Calu3 (cell line): ENCODE measurements at places on chromosomes 3 and 15.

DNA sequence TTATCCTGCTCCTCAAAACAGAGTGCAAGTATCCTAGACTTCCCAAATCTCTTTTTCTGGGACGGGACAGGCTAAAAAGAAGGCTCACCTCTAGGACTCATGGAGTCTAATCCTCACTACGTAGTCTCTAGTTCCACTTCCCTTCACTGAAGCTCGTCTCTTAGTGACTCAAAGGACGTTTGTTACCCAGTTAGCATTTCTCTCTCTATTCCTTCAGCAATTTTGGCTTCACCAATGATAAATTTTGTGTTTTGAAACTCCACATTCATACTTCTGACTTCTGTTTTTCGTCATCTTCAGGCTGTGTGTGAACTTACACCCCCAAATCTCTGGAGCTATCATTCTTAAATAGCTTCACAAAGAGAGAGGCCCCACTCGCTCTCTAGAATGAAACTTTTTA, 627.1 kb downstream of the NAALADL2 start:
- no peak for DNase-seq

GRCh38 chr3:191139736-191140135, 59.3 kb upstream of the OSTN start:
- no peak for DNase-seq

- no peak for DNase-seq
Measured at GRCh38 chr3:66812136-66812535, 186.0 kb upstream of the KBTBD8 start.

DNA sequence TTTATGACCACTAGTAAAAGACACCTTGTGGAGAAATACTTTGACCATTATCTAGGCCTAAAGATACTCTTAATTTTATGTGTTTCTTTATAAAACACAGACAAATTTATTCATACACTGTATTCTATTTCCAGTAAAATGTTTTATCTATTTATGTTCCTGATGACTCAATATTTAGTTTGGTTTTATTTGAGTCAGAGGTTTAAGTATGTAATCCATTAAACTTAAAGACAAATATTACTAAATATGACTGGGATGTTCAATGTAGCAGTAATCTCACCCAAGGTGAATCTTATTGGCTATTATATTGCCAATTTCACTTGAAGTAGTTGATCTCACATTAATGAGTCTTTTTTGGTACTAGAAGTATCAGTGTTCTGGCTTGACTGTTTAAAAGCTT, 799.7 kb downstream of the CADM2 start:
- no peak for DNase-seq

- DNase-seq = no peak
Measured at GRCh38 chr3:13863382-13863952, 16.4 kb downstream of the WNT7A start.

DNA sequence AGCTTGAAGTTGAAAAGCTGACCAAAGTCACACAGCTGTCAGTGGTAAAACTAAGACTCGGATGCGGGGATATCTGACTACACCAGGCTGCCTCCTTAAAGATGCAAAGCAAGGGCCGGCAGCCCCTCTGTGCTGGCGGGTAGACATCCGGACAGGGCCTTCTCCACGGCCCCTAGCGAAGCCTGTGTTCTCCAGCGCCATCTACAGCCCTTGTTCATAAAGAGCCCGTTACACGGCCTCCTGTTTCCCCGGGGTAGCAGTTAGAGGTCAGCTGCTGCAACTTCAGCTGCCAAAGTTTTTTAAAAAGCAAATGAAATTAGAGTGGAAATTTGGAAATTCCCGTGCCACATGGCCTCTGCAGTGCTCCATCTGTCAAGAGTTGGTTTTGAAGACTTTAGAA, 383.0 kb downstream of the TBL1XR1 start:
- peak; percentile 75 for DNase-seq

GRCh38 chr15:42387603-42388002, 28.3 kb downstream of the CAPN3 start:
- no peak for DNase-seq

DNA sequence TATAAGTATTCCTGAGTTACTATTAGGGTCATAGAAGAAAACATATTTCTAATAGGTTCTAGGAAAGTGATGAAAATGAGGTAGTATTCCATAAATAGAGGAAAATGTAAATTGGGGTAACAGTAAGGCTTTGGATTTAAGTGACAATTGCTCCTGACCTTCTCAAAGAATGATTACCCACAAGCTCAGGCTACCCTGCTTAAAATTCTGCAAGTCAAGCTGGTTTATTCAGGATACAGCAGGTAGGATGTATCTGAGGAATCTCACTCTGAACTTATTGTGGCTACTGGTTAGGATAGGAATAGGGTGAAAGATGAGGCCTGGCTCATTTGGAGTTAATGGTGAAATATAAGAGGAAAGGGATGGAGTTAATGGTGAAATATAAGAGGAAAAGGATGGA, 67.7 kb downstream of the CD200R1L start:
- no peak for DNase-seq

GRCh38 chr3:106783231-106783630, 594.0 kb upstream of the CCDC54 start:
- no peak for DNase-seq

- peak; percentile 57 for DNase-seq
Measured at GRCh38 chr15:85047271-85047948, 65.8 kb downstream of the PDE8A start.

- DNase-seq = no peak
Measured at GRCh38 chr3:172115059-172115458, 75.7 kb downstream of the FNDC3B start.

DNA sequence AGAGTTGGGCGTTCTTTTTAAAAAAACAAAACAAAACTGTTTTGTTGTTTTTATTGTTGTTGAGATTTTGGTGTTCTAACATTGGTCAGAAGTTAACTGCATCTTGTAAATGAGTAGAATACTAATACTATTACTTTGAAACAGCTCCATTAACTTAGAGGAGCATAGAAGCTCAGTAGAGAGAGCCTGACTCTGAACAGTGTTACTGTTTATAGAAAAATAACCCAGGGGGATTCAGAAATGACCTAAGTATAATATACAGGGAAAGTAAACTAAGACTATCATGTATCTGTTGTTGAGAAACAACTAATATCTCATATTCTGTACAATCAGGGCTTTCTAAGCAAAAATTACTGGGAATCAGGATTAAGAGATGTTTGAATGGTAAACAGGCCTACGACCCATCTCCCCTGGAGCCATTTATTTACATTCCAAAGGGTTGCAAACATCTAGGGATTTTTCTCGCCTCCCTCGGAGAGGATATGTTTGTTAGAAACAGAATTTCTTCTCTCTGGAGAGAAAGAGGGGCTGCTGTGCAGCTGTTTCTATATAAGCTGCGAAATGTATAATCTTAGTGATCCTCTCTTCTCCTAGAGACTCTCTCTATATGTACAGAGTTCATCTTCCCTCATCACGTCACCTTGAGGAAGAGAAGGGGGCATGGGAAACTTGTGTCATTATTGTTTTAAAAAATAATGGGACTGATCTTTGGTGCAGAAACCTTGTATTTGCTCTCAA, 827.5 kb upstream of the DPPA4 start:
- DNase-seq = no peak

GRCh38 chr3:135989242-135989641, 23.7 kb downstream of the PPP2R3A start:
- DNase-seq = no peak

- DNase-seq = peak; percentile 22
Measured at GRCh38 chr3:156509189-156510174, 45.4 kb downstream of the SSR3 start.

GRCh38 chr15:35695003-35695402, 149.0 kb upstream of the DPH6 start:
- DNase-seq = no peak

- DNase-seq = no peak
Measured at GRCh38 chr3:126501736-126502135, 15.8 kb downstream of the UROC1 start.

DNA sequence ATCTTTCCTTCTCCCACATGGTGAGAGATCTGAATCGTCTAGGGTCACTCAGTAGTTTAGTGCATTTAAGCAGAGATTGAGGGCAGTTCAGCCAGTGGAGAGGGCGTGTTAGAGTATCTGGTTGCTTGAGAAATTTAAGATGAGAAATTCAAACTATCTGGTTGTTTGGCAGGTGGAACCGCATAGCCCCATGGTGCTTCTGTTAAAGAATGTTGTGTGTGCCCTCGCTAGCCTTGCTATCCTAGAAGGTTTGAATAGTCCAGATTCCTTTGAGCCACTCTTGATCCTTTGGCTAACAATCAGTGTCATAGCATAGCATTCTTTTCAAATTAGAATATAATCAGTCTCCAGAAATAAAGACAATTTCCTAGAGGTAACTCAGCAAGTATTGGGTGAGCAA, 32.1 kb downstream of the ABHD17C start:
- no peak for DNase-seq

DNA sequence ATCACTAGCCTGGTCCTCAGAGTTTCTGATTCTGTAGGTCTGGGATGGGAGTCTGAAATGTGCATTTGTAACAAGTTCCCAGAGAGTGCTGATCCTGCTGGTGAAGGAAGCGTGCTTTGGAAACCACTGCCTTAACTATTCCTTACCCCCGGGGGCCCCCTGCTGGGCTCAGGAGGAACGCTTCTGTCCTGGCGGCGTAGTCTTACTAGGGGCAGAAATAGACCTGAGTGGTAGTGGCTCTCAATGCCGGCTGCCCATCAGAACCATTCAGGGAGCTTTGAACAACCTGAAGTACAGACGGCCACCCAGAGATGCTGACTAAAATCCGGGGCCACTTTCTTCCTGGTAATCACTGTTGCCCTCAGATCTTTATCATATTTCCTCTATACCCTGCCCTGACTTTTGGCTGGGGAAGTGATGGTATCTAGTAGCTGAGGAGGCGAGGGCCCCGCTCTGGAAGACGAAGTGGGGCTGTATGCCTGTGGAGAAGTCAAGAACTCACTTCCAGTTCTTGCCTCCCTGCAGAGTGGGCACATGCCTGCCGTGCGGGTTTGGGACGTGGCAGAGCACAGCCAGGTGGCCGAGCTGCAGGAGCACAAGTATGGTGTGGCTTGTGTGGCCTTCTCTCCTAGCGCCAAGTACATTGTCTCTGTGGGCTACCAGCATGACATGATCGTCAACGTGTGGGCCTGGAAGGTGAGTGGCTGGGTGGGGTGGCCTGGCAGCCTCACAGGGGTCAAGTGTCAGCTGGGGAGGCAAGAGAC, 16.3 kb upstream of the JMJD7 start:
- DNase-seq = peak; percentile 76

GRCh38 chr3:4756057-4756775, 223.0 kb upstream of the BHLHE40 start:
- DNase-seq = no peak

- no peak for DNase-seq
Measured at GRCh38 chr3:111862415-111862814, 3.4 kb downstream of the PHLDB2 start.

GRCh38 chr3:38143511-38143910, 5.0 kb downstream of the MYD88 start:
- DNase-seq = no peak

DNA sequence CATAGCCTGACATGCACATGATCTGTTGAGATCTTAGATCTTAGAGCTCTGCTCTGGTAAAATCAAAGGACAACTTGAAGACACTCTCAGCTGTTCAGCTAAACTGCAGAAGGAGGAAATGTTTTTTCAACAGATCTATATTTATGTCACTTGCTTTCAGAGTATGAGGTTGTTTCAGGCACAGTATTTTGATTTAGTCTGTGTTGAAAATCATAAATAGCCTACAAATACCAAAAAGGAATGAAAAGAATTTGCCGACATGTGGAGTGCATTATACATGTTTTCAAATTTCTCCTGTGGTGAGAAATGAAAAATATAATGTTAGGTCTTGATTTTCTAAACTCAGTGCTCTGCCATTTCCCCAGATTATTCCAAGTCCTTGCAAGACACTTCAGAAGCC, 1118.4 kb downstream of the TBL1XR1 start:
- no peak for DNase-seq

GRCh38 chr3:113659101-113659541, 37.3 kb downstream of the USF3 start:
- DNase-seq = no peak

DNA sequence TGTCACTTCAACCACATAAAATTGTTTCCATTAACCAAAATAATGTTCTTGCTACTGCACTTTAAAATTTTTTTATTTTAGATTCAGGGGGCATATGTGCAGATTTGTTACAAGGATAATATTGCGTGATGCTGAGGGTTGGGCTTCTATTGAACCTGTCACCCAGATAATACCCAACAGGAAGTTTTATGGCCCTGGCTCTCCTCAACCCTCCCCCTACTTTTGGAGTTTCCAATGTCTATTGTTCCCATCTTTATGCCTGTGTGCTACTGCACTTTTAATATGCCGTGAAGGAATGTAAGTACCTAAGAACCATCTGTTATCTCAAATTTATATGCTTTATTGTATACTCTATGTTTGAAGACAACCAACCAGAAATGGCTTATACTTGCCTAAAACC, 42.0 kb upstream of the IMPG2 start:
- no peak for DNase-seq

DNA sequence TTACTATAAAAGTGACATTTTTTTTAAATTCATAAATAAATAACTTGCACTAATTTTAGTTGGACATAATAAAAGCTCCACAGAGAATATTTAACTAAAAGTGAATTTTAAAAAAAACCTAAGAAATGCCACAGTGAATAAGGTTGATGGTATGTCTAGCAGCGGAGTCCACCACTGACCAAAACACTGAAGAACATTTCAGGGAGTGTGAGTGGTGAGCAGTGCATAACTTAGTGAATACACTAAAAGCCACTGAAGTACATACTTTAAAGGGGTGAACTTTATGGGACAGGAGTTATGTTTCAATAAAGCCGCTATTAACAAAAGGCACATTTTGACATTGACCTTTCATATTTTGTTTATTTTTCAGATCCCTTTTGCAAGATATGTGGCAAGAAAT, 32.3 kb downstream of the SRP14 start:
- DNase-seq = no peak

DNA sequence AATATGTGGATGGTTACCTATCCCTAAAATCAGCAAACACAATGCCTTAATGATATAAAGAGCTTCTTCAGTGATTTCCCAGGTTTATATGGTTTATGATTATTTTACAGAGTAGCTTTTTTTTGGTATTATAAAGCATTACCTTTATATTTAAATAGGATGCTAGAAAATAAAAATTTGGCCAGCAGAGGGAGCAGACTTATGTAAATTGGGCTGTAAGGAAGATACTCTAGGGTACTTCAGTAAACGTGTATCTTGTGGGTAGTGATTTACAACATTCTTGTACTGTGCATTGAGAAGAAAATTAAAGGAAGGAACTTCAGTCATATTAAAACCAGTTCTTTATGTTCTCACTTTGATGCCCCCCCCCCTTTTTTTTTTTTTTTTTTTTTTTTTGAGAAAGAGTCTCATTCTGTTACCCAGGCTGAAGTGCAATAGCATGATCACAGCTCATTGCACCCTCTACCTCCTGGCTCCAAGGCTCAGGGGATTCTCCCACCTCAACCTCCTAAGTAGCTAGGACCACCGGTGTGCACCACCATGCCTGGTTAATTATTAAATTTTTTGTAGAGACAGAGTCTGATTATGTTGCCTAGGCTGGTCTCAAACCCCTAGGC, 167.9 kb downstream of the BBX start:
- no peak for DNase-seq
